ENCODE measurements at places on chromosomes 1 and 21.

- DNase-seq, result no peak
Measured at GRCh38 chr1:10295481-10296085, 85.2 kb downstream of the KIF1B start.

DNA sequence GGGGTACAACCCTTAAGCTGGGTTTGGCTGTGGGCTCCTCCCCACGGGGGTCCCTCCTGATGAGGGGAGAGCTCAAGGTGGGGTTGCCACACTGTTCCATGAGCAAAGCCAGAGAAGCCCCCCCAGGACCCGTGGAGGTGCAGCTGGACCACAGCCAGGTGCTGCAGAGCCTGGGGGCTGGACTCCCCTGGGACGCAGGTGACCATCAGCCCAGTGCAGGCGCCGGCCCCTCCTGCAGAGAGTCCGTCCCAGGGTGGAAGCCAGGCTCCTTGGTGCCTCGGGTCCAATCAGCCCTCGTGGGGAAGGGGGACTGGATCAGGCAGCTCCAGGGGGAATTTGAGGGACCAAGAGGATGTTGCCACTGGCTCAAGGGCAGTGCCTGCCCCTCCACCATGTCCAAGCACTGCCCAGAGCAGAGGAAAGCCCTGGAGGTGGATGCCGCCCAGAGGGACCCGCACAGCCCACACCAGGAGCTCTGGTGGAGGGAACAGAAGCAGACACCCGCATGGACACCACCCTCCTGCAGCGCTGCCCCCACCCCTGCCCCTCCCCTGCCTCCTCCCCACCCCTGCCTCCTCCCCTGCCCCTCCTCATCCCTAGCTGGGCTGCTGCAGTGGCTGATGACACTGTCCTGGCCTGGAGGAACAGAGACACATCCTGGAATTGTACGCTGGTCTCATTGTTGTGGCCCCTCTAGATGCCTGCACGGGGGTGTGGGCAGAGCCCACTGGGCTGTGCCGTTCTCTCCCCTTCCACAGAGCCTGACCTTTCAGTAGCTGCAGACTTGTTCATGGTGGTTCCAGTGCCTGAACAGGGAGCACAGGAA is 30.8 kb upstream of the COL18A1 start:
- no peak for DNase-seq

GRCh38 chr1:55618199-55618598 is 403.0 kb upstream of the USP24 start:
- DNase-seq, result no peak

GRCh38 chr1:55466373-55466772 is 251.2 kb upstream of the USP24 start:
- DNase-seq, result no peak

GRCh38 chr1:18200918-18201317 is 93.3 kb downstream of the IGSF21 start:
- no peak for DNase-seq

- DNase-seq, result no peak
Measured at GRCh38 chr1:207181847-207182246, 77.8 kb downstream of the C4BPA start.

- DNase-seq, result no peak
Measured at GRCh38 chr1:67729872-67730271, 44.9 kb downstream of the GADD45A start.

DNA sequence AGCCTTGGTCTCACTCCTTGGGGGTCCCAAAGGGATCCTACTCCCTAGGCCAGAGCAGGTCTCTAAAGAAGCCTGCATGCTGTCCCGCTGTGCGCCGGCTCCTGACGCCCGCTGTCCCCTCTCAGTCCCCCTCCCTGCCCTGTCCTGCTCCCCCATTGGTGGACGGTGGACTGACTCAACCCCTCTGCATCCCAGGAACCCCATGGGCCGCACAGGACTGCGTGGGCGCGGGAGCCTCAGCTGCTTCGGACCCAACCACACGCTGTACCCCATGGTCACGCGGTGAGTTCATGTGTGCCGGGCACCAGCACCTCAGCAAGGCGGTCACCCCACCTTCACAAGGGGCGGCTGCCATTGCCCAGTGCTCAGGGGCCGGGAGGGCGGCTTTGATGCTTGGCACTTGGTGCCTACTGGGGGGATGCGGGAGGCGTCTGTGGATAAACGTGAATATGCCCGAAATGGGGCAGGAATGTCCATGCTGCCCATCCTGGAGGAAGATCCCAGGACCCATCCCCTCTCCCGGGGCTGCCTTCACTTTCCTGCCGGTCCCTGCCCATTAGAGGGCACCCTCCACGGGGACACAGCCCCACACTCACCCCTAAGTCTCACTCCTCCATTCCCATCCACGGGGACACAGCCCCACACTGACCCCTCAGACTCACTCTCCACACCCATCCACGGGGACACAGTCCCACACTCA is 20.2 kb upstream of the LRRC3 start:
- DNase-seq, result no peak

GRCh38 chr1:158600735-158601134 is 4.3 kb upstream of the OR10Z1 start:
- DNase-seq, result no peak

DNA sequence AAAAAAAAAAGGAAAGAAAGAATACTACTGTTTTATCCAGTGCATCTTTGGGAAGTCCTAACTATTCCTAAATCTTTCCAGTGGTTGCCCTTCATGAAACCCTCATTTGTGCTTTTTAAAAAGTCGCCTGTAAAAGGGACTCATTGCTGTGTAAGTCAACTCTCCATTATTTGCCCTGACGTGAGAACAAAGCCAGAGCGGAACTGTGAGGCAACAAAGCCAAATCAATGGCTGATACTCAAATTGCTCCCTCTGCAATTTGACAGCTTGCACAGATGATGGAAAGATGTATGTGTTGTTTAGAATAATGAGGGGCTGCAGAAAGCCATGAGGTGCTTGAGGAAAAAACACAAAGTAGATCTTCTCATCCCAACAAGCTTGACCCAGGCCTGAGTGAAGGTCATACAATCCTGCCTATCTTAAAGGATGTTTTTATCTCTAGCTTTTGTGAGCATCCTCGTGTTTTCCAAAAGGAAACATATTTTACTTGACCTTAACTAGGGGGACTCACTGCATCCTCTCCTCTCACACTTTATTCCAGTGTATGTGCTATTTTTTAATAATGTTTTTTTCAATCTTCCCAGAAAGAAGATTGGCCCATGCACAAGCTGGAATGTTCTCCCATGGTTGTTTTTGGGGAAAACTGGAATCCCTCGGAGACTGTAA is 33.4 kb downstream of the SMYD2 start:
- DNase-seq, result no peak

DNA sequence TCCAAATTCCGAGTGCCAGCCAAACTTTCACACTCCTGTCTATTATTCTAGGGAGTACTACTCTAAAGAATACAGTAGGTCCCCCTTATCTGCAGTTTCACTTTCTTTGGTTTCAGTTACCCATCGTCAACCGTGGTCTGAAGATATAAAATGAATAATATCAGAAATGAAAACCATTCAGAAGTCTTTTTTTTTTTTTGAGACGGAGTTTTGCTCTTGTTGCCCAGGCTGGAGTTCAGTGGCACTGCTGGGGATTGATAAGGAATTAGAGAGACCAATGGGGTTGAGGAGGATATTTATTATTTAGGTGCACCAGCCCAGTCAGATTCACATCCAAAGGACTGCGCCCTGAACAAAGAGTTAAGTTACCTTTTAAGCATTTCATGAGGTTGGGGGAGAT is 52.9 kb upstream of the SRSF10 start:
- DNase-seq, result no peak

DNA sequence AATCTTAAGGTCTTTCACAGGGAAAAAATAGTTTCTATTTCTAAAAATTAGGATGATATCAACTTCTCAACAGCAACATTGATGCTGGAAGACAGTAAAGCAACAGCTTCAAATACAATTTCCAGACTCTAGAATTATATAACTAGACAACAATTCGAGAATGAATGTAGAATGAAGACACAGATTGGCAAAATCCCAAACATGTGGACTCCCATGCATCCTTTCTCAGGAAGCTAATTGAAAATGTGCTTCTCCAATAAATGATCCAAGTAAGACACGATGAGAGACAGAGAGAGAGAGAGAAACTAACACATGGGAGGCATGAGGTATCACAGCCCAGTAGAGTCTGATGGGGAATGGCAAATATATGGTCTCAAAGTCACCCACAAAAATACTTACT is 21.5 kb upstream of the SIM2 start:
- no peak for DNase-seq

DNA sequence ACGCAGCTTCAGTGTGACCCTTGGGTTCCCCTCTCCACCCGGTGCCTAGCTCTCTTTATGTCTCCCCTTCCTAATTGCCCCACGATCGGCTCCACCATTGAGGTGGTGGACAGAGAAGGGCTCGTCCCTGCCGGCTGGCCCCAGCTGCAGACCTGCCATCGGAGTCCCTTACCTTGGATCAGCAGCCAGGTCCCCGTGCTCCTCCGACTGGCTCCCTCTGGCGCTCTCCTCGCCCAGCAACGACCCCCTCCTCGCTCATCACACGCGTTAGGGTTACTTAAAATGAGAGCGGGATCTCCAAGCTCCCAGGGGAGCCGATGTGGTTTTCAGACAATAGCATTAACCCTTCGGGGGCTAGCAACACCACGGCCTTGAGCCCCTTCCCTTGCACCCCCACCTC is 8.1 kb upstream of the ETV3L start:
- no peak for DNase-seq

DNA sequence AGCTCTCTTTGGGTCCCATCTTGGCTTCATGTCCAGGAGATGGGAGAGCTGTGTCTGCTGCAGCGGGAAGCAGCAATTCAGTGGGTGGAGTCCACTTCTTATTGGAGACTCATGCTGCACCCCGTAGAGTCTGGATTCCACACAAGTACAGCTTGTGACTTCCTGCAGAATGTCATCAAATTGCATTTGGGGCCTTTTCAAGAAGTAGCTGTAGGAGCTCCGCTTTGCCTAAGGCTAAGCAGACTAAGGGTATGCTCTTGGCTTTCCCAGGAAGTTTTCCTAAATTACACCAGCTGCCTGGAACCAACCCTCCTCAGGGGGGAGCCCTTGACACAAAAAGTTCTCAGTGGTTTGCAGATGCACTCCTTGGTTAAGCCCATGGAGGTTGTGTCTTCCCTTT is 5.7 kb upstream of the MOB3C start:
- DNase-seq, result no peak

GRCh38 chr1:25146451-25146855 is 85.8 kb downstream of the SYF2 start:
- no peak for DNase-seq

DNA sequence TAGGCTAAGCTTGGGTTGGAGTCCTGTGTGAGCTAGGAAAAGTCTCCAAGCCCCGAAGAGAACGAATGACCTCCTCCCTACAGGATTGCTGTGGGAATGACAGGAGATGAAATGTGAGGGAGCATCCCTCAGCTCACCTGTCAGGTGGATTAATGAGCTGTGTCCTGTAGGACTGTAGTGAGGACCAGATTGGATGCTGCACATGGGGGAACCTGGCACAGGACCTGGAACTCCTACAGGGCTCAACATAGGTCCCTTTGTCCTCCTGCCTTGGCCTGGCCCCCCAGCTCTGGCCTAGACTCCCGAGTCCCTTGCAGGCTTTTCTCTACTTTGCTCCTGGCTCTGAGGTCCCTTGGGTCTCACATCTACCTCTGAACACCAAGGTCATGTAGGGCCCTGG is 155.7 kb downstream of the PTPRU start:
- DNase-seq, result no peak

GRCh38 chr1:153396461-153396860 is 5.6 kb upstream of the S100A8 start:
- DNase-seq, result no peak

DNA sequence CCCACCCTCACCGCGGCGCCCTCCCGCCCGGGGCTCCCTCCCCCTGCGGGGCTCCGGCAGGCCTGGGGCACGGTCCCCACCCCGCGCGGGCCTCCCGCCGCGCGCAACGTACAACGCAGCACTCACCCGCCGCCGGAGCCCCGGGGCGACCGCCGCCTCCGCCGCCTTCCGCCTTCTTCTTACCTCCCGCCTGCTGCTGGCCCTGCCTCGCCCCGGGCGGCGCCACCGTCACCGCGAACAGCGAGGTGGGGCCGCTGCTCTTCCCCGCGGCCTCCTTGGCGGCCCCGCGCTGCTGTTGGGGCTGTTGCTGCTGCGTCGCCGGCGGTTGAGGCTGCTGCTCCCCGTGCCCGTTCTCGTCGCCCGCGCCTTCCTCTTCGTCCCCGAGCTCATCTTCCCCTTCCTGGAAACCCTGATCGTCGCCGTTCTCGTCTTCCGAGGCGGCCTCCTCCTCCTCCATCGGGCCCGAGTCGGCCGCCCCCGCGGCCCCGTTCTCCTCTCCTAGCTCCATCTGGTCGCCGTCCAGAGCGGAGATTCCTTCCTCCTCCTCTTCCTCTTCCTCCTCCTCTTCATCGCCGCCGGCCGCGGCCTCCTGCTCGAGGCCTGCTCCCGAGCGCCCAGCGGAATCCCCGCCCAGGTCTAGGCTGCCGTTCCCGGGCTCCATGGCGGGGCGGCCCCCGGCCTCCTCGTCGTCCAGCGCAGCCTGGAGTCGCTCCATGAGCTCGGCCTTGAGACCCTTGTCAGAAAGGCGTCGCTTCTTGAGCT is 671 bp downstream of the HNRNPU start:
- peak; percentile 32 for DNase-seq

DNA sequence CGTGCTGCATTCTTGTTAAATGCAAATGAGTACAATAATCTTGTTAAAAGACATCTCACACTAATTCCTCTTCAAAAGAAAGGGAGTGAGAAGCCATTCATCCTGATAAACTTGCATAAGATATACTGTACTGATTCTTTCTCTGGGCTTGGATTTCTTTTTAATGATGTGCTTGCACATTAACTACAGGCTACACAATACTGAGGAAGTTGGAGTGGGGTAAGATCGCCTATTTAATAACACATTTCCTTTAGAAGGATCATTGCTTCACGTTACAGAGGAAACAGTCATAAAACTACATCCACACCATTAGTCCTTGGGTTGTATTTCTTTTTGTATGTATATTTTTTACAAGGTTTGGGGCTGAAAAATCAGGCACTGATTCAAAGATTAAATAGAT is 36.6 kb downstream of the NRIP1 start:
- DNase-seq, result no peak
